Effector memory CD8-positive, alpha-beta T cell (primary cell): ENCODE measurements at places on chromosomes 5 and 9.
A peak's percentile ranks its signal among the peaks of the same experiment; 100 is the strongest.

DNA sequence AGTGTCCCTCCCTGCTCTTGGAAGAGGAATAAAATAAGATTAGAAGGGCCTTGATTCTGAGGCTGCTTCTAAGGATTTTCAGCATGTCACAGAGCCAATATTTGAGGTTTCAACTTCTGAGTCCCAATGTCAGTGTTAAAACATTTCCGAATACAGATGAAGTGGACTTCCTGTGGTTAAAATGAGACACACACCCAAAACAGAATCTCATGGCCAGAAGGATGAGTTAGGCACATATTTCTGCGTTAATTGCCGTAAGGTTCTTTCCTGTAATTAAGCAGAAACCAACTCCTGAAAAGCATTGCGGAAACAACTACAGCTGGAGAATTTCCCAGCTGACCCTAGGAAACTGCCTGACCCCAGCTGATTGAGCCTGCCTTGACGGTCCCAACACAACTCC, 10.4 kb upstream of the ZNF354B start:
- no peak overlapping the region for H3K4me3 ChIP-seq
- no peaks in the 10 kb centered on the region for H3K4me1 ChIP-seq
- no peaks in the 10 kb centered on the region for H3K36me3 ChIP-seq

GRCh38 chr9:76136986-76137385, 246.5 kb downstream of the PCSK5 start:
- no peaks in the 10 kb centered on the region for H3K27me3 ChIP-seq
- H3K4me3 ChIP-seq = no peak overlapping the region
- no peaks in the 10 kb centered on the region for H3K36me3 ChIP-seq
- no peak for DNase-seq
- H3K27ac ChIP-seq = no peak overlapping the region
- H3K4me1 ChIP-seq = no peaks in the 10 kb centered on the region

DNA sequence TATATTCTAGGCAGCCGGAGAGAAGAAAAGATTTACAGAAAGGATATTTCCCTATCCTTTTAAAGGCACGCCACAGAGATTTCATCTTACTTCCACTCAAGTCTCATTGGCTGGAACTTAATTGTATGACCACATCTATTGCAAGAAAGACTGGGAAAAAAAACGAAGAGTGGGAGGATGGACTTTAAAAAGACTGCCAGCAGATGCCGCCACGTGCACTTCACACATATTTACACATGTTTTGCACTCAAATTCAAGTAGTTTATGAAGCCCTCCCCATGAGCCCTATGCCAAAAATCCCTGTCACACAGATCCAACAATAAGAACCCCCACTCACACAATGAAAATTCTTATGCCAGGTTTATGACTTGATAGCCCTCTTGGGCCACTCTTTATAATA, 138.5 kb upstream of the TYRP1 start:
- H3K27me3 ChIP-seq = no peaks in the 10 kb centered on the region
- H3K4me1 ChIP-seq = no peaks in the 10 kb centered on the region
- H3K36me3 ChIP-seq = peaks cover 3% of the 10 kb centered on the region
- no peak for DNase-seq
- no peak overlapping the region for H3K4me3 ChIP-seq

DNA sequence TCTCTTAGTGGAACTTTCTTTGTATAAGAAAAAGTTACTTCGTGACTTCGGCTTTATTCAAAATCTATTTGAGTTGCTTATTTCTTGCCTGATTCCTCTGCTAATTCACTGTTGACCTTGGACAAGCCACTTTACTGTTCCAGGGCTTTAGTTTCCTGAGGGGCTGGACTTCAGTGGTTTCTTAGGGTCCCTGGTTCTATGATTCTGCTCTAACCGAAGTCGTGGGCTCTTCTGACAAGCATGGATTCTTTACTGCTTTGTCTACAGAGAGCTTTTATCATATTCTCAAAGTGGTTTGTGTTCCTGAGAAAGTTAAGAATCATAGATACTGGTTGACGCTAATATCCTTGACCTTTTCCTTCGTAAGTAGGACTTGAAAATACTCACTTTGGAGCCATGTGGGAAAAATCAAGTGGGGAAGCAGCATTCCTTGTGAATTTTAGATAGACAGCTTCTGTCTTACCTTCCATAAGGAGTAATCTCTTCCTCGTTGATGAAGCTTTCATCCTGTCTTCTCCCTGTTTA, 21.1 kb downstream of the EXOSC2 start:
- DNase-seq = no peak
- H3K36me3 ChIP-seq = peaks cover 12% of the 10 kb centered on the region
- no peaks in the 10 kb centered on the region for H3K27me3 ChIP-seq
- no peak overlapping the region for H3K27ac ChIP-seq
- H3K4me1 ChIP-seq = peaks cover 30% of the 10 kb centered on the region

DNA sequence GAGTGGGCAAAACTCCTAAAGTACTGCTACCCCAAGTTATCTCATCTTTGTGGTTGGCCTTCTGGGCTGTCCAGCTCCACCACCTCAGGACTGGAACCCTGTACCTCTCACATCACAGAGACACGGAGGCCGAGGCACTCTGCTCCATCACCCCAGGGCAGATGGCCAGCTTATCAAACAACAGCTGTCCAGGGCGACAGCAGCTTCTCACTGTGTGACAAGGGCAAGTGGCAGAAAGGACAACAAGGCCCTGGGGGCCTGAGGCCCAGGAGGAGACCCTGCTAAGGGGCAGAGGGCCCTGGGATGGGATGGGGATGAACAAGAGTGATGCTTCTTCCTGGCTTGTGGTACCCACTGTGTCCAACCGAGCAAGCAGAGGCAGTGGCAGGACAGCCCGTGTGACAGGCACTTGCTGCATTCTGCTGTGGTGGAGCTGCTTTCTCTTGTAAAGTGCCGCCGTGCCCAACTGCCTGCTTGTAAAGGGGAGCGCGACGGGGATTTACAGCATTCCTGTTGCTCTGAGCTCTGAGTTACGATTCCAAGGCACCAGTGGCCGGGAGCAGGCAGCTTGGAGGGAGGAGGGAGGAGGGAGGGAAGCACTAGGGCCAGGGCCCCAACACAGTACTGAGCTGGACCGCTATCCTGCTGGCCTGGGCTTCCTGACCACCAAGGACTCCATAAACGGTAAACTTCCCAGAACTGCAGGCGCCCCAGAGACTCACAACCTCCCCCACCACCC, 71.2 kb downstream of the SHB start:
- DNase-seq = no peak
- H3K27me3 ChIP-seq = no peaks in the 10 kb centered on the region
- no peak overlapping the region for H3K4me3 ChIP-seq
- peaks cover 10% of the 10 kb centered on the region for H3K4me1 ChIP-seq
- H3K27ac ChIP-seq = peak overlapping the region; percentile 55

GRCh38 chr5:110514030-110514429, 212.4 kb downstream of the TMEM232 start:
- H3K4me3 ChIP-seq = no peak overlapping the region
- no peaks in the 10 kb centered on the region for H3K36me3 ChIP-seq
- H3K27me3 ChIP-seq = no peaks in the 10 kb centered on the region
- H3K27ac ChIP-seq = no peak overlapping the region

DNA sequence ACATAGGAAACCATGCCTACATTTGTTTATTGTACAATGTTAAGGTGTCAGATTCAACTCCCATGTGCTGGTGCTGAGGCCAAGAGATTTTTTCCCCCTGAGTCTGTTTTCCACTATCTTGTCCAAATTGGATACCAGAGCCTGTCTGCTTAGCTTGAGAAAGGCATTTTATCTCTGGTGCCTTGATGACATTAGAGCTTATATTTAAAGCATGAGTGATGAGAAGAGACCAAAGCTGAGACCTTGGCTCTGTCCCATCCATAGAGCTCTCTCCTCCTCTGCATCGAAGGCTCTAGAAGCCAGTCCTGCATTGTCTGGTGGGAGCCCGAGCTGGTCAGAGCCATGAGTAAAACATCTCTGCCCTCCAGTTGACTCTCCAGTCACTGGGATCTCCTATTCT, 10.4 kb upstream of the PPP2CA start:
- no peak overlapping the region for H3K4me3 ChIP-seq
- no peak for DNase-seq
- H3K27ac ChIP-seq = peak overlapping the region; percentile 57

GRCh38 chr5:104355350-104355749, 792.8 kb upstream of the NUDT12 start:
- H3K27ac ChIP-seq = no peak overlapping the region
- H3K4me3 ChIP-seq = no peak overlapping the region
- no peaks in the 10 kb centered on the region for H3K36me3 ChIP-seq
- H3K27me3 ChIP-seq = no peaks in the 10 kb centered on the region

GRCh38 chr5:32017692-32018367, 156.3 kb downstream of the GOLPH3 start:
- no peaks in the 10 kb centered on the region for H3K36me3 ChIP-seq
- H3K27me3 ChIP-seq = peaks cover 9% of the 10 kb centered on the region

DNA sequence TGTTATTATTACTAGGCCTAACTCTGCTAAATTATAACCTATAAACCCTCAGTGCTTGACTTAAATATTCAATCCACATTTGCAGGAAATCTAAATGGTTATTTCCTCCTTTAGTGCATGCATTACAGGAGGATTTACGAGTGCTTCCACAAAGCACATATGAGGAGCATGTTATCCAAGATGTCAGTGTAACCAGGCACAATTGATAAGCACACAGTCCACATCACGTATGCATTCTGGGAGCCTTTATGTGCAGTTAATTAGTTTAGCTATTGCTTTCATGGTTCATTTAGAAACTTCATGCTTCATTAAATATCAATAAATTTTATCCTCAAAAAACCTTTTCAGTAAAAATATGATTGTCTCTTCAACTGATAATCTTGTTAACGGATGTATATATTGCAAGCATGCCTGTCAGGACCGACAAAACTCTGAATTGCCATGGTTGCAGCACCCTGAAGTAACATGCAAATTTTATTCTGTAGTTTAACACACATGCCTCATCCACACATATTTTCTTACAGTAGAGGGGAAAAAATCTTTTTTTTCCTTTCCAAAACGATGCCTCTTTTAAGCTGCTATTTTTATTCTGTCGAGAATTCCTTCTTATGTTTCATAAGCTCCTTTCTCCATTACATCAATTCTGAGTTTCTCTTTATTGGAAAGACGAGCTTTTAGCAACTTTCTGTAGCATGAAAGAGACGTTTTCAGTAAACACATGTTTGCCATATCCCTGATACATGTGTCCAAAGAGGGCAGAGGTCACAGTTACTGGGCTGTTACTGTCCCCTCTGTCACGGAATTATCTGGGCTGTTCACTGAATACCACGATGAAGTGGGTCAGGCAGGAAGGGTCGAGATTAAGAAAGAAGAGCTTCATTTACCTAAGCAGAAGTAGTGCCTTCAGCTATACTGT, 142.0 kb downstream of the GLIS3 start:
- H3K4me3 ChIP-seq = no peak overlapping the region
- no peak for DNase-seq
- no peaks in the 10 kb centered on the region for H3K36me3 ChIP-seq
- H3K27me3 ChIP-seq = peaks cover 5% of the 10 kb centered on the region
- H3K27ac ChIP-seq = no peak overlapping the region

- H3K27me3 ChIP-seq = no peaks in the 10 kb centered on the region
- no peaks in the 10 kb centered on the region for H3K4me1 ChIP-seq
- H3K36me3 ChIP-seq = peaks cover 9% of the 10 kb centered on the region
- no peak overlapping the region for H3K27ac ChIP-seq
- no peak overlapping the region for H3K4me3 ChIP-seq
These were observed 55.5 kb downstream of the HABP4 start for GRCh38 chr9:96505316-96505991.

- H3K4me3 ChIP-seq = no peak overlapping the region
- H3K27me3 ChIP-seq = peaks cover 46% of the 10 kb centered on the region
- no peak overlapping the region for H3K27ac ChIP-seq
These were observed 105.1 kb downstream of the MED10 start for GRCh38 chr5:6273090-6273735.

- no peak overlapping the region for H3K4me3 ChIP-seq
- H3K27ac ChIP-seq = no peak overlapping the region
- H3K4me1 ChIP-seq = peaks cover 18% of the 10 kb centered on the region
- H3K36me3 ChIP-seq = no peaks in the 10 kb centered on the region
These were observed 11.5 kb upstream of the PPP2R2B start for GRCh38 chr5:146890066-146890465.

DNA sequence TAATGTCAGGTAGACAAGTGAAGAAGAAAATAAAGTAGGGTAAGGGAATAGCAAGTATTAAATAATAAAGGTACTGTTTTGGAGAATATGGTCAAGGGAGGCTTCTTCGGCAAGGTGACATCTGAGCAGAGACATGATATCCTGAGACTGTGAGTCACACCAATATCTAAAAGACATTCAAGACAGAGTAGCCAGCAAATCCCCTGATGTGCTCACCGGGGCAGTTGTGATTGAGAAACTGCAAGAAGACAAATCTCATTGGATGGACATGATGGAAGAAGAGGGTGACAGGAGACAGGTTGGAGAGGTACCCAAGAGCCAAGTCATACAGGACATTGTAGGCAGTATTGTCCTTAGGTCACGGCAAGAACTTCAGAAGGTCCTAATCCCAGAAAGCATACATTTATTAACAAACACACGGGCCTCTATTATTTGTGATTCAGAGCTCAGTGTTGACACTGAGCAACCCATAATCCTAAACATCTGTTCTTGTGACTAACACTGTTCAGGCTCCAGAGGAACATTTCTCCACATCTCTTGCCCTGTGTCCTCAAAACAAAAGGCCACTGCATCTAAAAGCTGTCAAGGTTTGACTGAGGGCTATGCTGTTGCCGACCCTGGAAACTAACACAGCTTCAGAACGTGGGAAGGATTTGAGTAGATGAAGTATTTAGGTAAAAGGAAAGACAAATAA, 258.7 kb upstream of the CLINT1 start:
- no peak for DNase-seq
- no peaks in the 10 kb centered on the region for H3K4me1 ChIP-seq
- no peak overlapping the region for H3K27ac ChIP-seq
- H3K27me3 ChIP-seq = peaks cover 39% of the 10 kb centered on the region
- H3K4me3 ChIP-seq = no peak overlapping the region

DNA sequence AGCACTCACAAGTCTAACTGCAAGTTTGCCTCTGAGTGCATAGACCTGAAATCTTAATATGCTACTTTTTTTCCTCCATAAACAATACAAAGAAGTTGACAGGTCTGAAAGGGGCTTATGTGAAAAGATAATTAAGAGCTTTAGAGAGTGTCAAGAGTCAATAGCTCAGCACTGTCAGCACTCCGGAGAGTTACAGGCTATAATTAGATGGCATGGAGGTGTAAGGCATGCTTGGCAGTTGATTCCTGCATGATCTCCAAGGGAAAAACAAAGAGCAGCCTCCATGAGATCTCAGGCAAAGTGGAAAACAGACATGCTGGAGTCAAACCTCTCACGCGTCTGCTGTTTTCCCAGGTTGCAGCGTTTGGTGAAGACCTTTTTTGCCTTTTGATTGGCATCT, 468.7 kb downstream of the TLE4 start:
- DNase-seq = no peak
- no peak overlapping the region for H3K4me3 ChIP-seq
- peaks cover 6% of the 10 kb centered on the region for H3K27me3 ChIP-seq
- H3K4me1 ChIP-seq = no peaks in the 10 kb centered on the region
